ENCODE measurements at places on chromosomes 5 and 9.

DNA sequence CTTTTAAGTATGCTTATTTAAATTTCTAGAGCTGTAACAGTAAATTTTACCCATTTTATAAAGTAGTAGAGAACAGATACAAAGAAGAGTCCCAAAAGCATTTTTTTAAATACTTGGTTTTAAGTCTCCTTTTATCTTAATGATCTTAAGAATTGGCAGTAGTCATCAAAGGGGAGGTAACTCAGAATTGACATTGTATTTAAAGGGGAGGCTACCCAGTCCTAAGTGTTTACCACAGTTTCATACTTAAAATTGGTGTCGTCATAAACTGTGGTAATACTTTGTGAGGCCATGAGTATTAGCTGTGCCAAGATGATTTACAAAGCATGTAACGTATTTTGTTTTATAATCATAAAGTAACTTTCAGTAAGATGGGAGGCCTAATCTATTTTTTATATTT is 14.8 kb downstream of the SLC25A46 start:
- no peak for DNase-seq

DNA sequence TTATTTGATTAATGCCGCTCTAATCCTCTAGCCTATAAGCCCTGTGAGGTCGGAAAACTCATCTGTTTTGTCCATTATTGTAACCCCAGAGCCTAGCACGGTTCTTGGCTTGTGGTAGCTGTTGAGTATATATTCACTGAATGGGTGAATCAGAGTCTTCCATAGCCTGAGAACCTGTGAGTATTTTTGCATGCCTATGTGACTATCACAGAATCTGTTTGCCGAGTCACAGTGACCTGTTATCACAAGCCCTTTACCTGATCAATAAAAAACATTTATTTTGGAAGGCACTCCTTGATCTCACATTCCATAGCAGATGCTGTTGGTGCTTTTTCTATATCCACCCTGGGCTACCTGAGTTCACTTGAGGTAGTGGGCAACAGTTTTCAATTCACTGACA is 125.0 kb upstream of the STC2 start:
- DNase-seq = no peak

GRCh38 chr5:95838001-95838520 is 15.5 kb upstream of the GLRX start:
- no peak for DNase-seq

DNA sequence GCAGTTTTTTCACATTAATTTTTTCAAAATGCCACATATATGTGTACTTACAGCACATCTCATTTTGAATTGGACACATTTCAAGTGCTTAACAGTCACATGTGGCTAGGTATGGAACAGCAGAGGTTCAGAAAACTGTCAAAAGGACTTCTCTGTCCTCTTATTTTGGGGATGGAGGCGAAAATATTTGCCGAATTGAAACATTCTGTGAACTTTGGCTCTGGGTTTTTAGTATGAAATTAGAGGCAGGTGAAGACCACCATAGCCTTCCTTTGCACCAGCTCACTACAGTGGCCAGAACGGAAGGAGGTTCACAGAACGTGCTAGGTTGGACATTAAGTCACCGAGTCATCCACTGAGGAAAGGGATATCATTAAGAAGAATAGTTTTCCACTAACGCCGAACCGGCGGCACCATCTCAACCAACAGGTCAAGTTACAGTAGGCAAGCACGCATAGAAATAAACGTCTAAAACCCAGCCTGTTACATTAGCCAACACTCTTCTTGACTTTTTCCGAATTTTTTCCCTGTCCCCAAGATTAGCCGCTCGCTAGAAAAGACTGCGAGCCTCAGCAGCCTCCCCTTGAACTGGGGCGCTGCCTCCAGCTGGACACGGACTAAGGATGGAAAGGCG is 1.8 kb upstream of the TLE4 start:
- DNase-seq = no peak

DNA sequence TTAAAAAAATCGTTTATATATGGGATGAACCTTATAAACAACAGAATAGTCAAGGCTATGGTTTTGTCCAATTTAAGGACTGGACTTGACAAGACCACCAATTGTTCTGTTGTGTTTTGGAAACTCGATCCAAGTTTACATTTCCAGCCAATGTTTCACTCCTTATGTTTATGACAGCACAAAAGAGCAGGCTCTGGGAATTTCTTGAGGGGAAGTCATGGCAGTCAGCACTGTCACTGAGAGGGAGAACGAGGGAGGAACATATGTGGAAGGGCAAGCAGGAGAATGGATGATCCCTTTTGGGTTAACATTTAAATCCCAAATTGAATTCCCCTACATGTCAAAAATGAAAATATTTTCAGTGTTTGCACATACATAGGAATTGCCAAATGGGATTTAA is 292.5 kb downstream of the MARCHF11 start:
- no peak for DNase-seq

DNA sequence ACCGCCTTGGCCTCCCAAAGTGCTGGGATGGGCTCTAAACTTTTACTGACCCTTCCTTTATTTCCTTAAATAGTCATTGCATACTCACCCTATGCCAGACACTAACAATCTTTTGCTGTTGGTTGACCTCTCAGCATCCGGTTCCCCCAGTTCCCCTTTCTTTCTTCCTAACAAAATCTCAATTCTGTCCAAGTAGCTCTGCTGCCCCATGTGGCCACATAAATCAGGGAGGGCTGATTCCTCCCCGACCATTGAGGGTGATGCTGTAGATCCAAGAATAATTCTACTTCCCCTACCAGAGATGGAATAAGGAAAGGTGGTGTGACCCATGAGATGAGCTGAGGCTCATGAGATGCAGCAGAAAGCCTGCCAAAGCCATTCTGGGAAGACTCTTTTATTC is 315.3 kb upstream of the MSX2 start:
- DNase-seq = no peak

- no peak for DNase-seq
These were observed 8.9 kb downstream of the CSF2 start for GRCh38 chr5:132082329-132083023.

GRCh38 chr9:114446672-114447450 is 58.4 kb downstream of the WHRN start:
- no peak for DNase-seq

- no peak for DNase-seq
These were observed 362.3 kb downstream of the MAT2B start for GRCh38 chr5:163867738-163868137.
